Psoas muscle (tissue), 8 donors: ENCODE measurements at places on chromosomes 3 and 15. TPM values are rescaled to one million over a fixed set of nuclear protein-coding genes. Genes with fewer than 3 reads are reported as not detected.

Gene MNS1
- polyA plus RNA-seq = 1.3 TPM

Gene SLC28A1
- polyA plus RNA-seq = 0.21 TPM

Gene FANCD2OS
- not detected for polyA plus RNA-seq

Gene CCDC54
- not detected for polyA plus RNA-seq

Gene NPAP1
- not detected for polyA plus RNA-seq

Gene CHRM5
- polyA plus RNA-seq = under 0.01 TPM

Gene ZCWPW2
- 0.74 TPM for polyA plus RNA-seq

Gene TRIM71
- polyA plus RNA-seq = not detected

Gene GRIP2
- polyA plus RNA-seq = 24.9 TPM

Gene TUBGCP4
- 12.1 TPM for polyA plus RNA-seq
